ENCODE measurements at places on chromosomes 4 and X. TPM values are rescaled to one million over a fixed set of nuclear protein-coding genes. Genes with fewer than 3 reads are reported as not detected.

CSAG3 gene
- not detected for polyA plus RNA-seq

MAPK10 gene
- 93.5 TPM for polyA plus RNA-seq

DIPK2B gene
- polyA plus RNA-seq: 12.3 TPM

METTL14 gene
- 39.2 TPM for polyA plus RNA-seq

RNF175 gene
- polyA plus RNA-seq: 41.7 TPM

ARMCX1 gene
- polyA plus RNA-seq: 60.6 TPM

DNA sequence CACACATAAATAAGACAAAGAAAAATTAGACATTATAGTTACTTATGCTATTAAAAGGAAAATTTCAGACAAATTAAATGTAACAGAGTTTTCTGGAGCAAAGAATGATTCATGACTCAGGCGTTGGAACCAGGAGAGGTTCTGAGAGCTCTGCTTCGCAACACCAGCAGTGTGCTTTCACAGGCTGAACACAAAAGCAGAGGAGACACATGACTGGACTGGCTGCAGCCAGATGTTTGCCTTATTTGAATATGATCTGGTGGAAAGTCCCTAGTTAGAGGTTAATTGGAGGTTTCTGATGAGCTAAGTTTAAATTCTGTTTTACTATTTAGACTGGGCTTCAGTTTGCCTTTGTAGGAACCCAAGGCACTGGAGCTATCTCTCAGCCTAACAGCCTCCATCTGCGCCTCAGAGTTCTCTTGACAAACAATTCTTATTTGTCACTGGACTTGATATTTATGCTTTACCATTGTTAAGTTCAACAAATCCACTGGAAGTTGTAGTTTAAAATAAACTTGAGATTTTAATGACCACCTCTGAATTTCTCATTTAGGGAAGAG lies 16.2 kb downstream of the BOD1L1 start:
- H3K4me3 ChIP-seq: no peak overlapping the region
- H3K27me3 ChIP-seq: no peaks in the 10 kb centered on the region
- peaks cover 10% of the 10 kb centered on the region for H3K36me3 ChIP-seq
- H3K4me1 ChIP-seq: no peaks in the 10 kb centered on the region
- no peak for DNase-seq

GRCh38 chr4:22031423-22031822 lies 82.9 kb upstream of the KCNIP4 start:
- no peak overlapping the region for H3K27ac ChIP-seq
- H3K27me3 ChIP-seq: no peaks in the 10 kb centered on the region
- no peaks in the 10 kb centered on the region for H3K36me3 ChIP-seq
- DNase-seq: no peak
- H3K4me3 ChIP-seq: no peak overlapping the region
- H3K4me1 ChIP-seq: no peaks in the 10 kb centered on the region

GRCh38 chr4:139416073-139416673 lies 37.7 kb upstream of the RAB33B start:
- no peaks in the 10 kb centered on the region for H3K36me3 ChIP-seq
- no peaks in the 10 kb centered on the region for H3K4me1 ChIP-seq
- H3K27ac ChIP-seq: no peak overlapping the region
- H3K4me3 ChIP-seq: no peak overlapping the region
- H3K27me3 ChIP-seq: no peaks in the 10 kb centered on the region

DNA sequence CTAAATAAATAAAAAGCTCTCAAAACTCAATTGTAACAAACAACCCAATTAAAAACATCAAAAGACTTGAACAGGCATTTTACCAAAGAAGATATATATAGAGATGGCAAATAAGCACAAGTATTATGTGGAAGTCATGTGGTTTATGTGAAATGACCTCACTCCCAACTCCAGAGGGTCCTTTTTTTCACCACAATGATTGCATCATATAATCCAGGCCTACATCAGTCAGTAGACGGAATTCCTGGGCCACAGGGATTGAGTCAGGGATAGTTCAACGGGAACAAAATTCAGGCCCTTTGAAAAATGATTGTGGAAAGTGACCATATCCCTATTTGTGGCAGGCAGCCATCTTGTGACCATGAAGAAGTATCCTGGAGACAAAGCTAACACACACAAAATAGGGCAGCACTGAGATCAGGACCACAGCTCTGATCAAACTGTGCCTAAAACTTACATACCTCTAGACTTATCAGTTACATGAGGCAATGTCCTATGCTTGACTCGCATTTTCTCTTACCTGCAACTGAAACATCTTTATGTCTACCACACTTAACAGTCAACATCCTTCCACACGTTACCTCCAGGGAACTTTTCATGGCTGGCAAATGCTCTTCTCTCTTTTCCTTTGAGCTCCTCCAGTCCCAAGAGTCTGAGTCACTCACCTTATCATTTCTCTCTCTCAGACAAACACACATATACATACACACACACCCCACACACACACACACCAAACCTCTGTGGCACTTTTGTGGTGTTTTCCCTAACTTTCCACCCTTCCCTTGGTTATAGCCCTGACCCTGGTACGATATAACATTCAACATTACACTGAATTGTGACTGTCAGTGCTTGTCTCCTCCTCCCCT lies 113.5 kb downstream of the PHF8 start:
- H3K36me3 ChIP-seq: no peaks in the 10 kb centered on the region
- H3K4me3 ChIP-seq: no peak overlapping the region
- H3K27ac ChIP-seq: no peak overlapping the region
- no peak for DNase-seq

GRCh38 chr4:70177090-70177489 lies 18.4 kb upstream of the ODAM start:
- H3K4me3 ChIP-seq: no peak overlapping the region
- no peak for DNase-seq
- no peaks in the 10 kb centered on the region for H3K27me3 ChIP-seq
- no peaks in the 10 kb centered on the region for H3K4me1 ChIP-seq
- no peak overlapping the region for H3K27ac ChIP-seq

- no peak overlapping the region for H3K27ac ChIP-seq
- H3K36me3 ChIP-seq: no peaks in the 10 kb centered on the region
- H3K4me1 ChIP-seq: no peaks in the 10 kb centered on the region
- no peaks in the 10 kb centered on the region for H3K27me3 ChIP-seq
Observed at GRCh38 chr4:145909773-145910172, 28.9 kb downstream of the ZNF827 start.

- no peak for DNase-seq
- no peaks in the 10 kb centered on the region for H3K4me1 ChIP-seq
- H3K27me3 ChIP-seq: no peaks in the 10 kb centered on the region
Observed at GRCh38 chr4:94171616-94172015, 36.0 kb upstream of the SMARCAD1 start.

DNA sequence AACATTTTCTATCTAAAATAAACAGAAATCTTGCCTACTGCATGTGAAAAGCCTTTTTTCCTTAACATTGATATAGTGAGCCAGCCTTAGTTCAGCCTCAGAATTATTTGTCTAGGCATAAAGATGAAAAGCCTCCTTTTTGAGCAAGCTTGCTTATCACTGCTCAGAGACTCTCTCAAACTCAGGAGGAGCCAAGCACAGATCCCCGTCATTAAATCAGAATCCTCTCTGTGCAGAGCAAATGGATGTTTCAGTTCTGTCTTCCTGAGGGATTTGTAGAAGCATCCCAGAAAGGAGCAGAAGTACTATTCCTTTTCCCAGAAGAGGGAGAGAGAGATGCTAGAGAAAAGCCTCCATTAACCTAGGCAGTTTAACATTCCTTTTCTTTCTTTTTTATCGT lies 186.9 kb upstream of the LNX1 start:
- DNase-seq: no peak
- no peaks in the 10 kb centered on the region for H3K4me1 ChIP-seq
- H3K27ac ChIP-seq: no peak overlapping the region
- no peaks in the 10 kb centered on the region for H3K36me3 ChIP-seq
- no peak overlapping the region for H3K4me3 ChIP-seq

GRCh38 chr4:185541251-185541727 lies 6.0 kb upstream of the PDLIM3 start:
- H3K4me1 ChIP-seq: peaks cover 23% of the 10 kb centered on the region
- H3K4me3 ChIP-seq: no peak overlapping the region
- no peaks in the 10 kb centered on the region for H3K36me3 ChIP-seq
- peak; percentile 91 for DNase-seq
- H3K27ac ChIP-seq: peak overlapping the region; percentile 79

DNA sequence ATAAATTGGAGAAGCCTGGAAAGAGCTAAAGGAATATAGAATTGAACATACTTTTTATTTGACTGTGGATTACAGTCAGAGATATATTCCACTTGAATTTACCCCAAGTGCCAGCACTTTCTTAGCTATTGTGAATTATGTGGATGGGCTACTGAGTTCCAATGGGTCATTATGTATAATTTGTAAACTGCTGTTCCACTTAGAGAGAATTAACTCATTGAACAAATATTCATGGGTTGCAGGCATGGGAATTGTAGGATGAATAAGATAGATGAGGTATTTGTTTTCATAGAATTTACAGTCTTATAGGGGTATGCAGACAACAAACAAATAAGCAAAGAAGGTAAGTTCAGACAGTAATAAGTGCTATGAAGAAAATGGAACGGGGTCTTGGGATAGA lies 195.7 kb downstream of the SHROOM3 start:
- H3K4me3 ChIP-seq: no peak overlapping the region
- H3K27me3 ChIP-seq: no peaks in the 10 kb centered on the region

DNA sequence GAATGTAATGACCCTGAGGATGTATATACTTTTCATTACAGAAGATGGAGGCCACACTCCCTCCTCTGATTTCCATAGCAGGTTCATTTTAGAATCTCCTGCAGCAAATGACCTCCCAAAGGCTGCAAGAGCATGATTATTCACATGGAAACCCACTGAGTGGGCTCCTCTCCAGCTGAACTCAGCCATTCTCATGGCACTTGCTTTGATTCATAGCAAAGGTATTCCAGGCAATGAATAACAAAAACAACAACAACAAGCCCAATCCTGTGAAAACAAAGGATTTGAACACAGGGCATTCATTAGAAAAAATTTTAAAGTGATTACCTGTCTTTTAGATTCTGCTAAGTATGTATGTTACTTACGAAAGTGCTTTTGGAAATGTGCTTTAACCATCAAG lies 894.0 kb upstream of the FRG1 start:
- H3K27me3 ChIP-seq: no peaks in the 10 kb centered on the region
- no peak overlapping the region for H3K4me3 ChIP-seq
- no peak for DNase-seq
- H3K4me1 ChIP-seq: no peaks in the 10 kb centered on the region

GRCh38 chrX:17703201-17703600 lies 34.1 kb upstream of the SCML1 start:
- no peak for DNase-seq
- no peak overlapping the region for H3K27ac ChIP-seq
- peaks cover 7% of the 10 kb centered on the region for H3K27me3 ChIP-seq
- no peak overlapping the region for H3K4me3 ChIP-seq

- no peaks in the 10 kb centered on the region for H3K27me3 ChIP-seq
- no peaks in the 10 kb centered on the region for H3K4me1 ChIP-seq
- no peaks in the 10 kb centered on the region for H3K36me3 ChIP-seq
- no peak overlapping the region for H3K27ac ChIP-seq
- no peak for DNase-seq
- H3K4me3 ChIP-seq: no peak overlapping the region
Observed at GRCh38 chr4:13327991-13328390, 156.1 kb downstream of the RAB28 start.

DNA sequence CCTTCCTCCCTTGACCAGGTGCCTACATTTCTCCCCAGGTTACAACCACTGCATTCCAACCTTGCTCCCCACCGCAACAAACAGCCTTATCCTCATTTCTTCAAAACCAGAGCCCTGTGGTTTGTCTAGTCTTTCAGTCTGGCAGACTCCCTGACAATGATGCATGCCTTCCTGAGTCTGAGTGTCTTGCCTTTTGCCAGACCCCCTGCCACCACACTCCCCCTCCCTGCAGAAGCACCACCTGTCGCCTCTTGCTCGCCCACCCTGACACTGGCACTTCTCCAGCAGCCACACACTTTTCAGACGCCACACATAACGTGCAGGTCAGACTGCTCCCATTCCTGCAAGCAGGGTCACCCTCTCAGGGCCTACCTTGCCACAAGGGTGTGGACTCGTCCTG lies 349.2 kb upstream of the NOCT start:
- no peak for DNase-seq
- H3K4me1 ChIP-seq: no peaks in the 10 kb centered on the region
- H3K4me3 ChIP-seq: no peak overlapping the region
- H3K27ac ChIP-seq: no peak overlapping the region

- no peaks in the 10 kb centered on the region for H3K4me1 ChIP-seq
- no peaks in the 10 kb centered on the region for H3K36me3 ChIP-seq
- H3K27ac ChIP-seq: no peak overlapping the region
- DNase-seq: no peak
- no peaks in the 10 kb centered on the region for H3K27me3 ChIP-seq
Observed at GRCh38 chr4:177228599-177228998, 81.1 kb upstream of the NEIL3 start.

DNA sequence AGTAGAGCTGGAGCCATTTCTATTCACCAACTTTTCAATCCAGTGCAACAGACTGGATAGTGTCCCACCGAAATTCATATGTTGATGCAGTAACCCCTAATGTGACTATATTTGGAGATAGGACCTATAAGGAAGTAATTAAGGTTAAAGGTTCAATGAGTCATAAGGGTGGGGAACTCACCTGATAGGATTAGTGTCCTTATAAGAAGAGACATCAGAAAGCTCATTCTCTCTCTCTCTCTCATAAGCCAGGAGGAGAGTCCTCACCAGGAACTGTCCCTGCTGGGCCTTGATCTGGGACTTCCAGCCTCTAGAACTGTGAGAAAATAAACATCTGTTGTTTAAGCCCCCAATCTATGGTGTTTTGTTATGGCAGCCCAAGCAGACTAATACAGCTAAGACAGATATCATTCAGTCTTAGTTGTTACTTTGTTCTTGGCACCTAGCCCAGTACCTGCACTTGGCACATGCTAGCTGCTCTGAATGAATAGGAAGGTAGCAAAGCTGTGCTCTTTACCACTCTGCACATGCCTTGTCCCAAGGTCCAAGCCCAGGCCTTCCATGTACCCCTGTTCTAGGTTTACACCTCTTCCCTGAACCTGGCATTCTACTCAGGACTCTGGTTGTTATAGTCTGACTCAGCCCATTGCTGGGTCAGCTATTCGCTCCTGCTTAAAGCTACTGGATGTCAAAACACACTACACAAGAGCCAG lies 19.2 kb upstream of the BRS3 start:
- H3K36me3 ChIP-seq: no peaks in the 10 kb centered on the region
- no peaks in the 10 kb centered on the region for H3K4me1 ChIP-seq
- no peak overlapping the region for H3K27ac ChIP-seq
- no peak overlapping the region for H3K4me3 ChIP-seq
- no peak for DNase-seq

- no peak overlapping the region for H3K27ac ChIP-seq
- H3K4me3 ChIP-seq: no peak overlapping the region
- peak; percentile 94 for DNase-seq
Observed at GRCh38 chr4:6342530-6343293, 73.1 kb downstream of the WFS1 start.

- peaks cover 9% of the 10 kb centered on the region for H3K36me3 ChIP-seq
- no peak for DNase-seq
- H3K27me3 ChIP-seq: no peaks in the 10 kb centered on the region
Observed at GRCh38 chr4:40916218-40916555, 166.4 kb downstream of the NSUN7 start.

DNA sequence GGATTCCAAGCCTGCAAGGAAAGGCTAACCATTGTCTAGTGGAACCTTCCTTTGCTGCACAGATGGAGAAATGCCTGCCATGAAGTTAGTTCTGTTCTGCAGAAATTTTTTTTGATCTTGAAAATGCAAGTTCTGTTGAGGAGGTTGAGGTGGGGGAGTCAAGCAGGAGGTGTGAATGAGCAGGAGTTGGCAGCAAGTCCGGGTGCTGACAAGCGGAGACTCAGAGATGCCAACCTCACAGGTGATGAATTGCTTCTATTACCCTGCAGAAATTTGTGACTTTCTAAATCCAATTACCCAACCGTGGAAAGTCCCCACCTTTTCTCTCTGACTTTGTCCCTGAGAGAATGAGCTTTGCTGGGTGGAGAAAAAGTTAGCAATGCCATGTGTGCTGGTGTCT lies 350.1 kb downstream of the DHRSX start:
- H3K4me3 ChIP-seq: no peak overlapping the region
- H3K4me1 ChIP-seq: no peaks in the 10 kb centered on the region
- no peaks in the 10 kb centered on the region for H3K36me3 ChIP-seq
- no peak for DNase-seq
- H3K27me3 ChIP-seq: no peaks in the 10 kb centered on the region
- no peak overlapping the region for H3K27ac ChIP-seq
